ENCODE measurements at places on chromosomes 11 and 22.

DNA sequence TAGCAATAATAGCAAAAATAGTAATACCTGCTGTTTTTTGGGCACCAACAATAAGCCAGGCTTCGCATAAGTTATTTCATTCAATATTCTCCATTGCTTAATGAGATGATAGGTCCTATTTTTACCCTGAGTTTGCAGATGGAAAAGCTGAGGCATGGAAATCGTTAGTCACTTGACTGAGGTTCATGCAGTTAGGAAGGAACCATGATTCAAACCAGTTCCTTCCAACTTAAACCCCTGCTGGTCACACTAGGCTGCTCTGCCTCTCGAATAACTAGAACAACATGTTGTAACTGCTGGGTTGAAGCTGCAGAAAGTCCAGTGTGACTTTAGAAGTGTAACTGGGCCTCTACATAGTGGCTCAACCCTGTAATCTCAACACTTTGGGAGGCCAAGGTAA is 69.3 kb downstream of the SEZ6L start:
- DNase-seq, result no peak

GRCh38 chr11:94749369-94749768 is 18.8 kb upstream of the AMOTL1 start:
- no peak for DNase-seq

DNA sequence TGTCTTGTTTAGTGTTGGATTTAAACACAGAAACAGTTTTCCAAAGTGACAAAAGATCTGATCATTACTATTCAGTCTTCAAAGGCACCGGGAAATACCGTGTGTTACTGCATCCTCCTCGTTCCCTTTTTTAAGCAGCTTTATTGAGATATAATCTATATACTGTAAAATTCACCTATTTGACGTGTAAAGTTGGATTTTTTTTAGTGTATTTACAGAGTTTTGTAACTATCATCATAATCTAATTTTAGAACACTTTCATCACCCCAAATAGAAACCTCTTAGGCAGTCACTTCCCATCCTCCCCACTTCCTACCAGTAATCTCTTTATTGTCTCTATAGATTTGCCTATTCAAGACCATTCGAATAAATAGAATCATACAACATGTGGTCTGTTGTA is 1.4 kb downstream of the ANO5 start:
- no peak for DNase-seq

GRCh38 chr22:40449676-40450035 is 79.3 kb downstream of the SGSM3 start:
- no peak for DNase-seq

- no peak for DNase-seq
Measured at GRCh38 chr11:115193914-115194801, 310.1 kb downstream of the CADM1 start.

DNA sequence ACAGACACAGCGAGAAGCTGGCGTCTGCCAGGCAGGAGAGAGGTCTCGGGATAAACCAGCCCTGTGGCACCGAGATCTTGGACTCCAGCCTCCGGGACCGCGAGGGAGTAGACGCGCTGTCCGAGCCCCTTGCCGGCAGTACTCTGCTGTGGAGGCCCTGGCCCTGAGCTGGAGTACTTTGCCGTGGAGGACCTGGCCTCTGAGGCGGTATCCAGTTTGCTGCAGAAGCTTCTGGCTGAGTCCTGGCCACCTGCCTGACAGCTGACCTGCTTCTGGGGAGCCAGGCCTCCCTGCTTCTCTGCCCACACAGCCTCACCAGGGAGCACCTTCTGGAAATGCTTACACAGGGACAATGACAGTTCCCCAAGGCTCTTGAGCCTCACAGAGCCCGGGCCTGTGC is 31.6 kb upstream of the CARS1 start:
- DNase-seq, result no peak

GRCh38 chr11:70424765-70425344 is 26.5 kb downstream of the CTTN start:
- DNase-seq, result no peak

- no peak for DNase-seq
Measured at GRCh38 chr11:11620921-11621572, 758 bp downstream of the GALNT18 start.

DNA sequence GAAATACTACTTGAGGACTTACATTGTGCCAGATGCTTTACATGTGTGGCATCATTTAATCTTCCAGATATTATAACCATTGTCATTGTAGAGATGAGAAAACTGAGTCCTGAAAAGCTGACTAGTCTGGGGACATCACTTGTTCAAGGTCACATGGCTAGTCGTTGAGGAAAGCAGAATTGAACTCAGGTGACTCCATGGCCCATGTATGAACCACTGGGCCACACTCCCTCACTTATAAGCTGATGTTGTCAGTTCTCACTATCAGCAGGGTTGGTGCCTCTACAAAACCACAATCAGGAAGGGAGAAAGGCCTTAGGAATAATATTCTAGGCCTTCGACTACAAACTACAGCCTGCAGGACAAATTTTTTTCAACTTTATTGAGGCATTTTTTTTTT is 26.1 kb upstream of the ADA2 start:
- DNase-seq, result no peak

GRCh38 chr11:30683176-30683575 is 97.0 kb upstream of the MPPED2 start:
- DNase-seq, result no peak

GRCh38 chr11:38476808-38477575 is 1879.0 kb upstream of the RAG2 start:
- no peak for DNase-seq

DNA sequence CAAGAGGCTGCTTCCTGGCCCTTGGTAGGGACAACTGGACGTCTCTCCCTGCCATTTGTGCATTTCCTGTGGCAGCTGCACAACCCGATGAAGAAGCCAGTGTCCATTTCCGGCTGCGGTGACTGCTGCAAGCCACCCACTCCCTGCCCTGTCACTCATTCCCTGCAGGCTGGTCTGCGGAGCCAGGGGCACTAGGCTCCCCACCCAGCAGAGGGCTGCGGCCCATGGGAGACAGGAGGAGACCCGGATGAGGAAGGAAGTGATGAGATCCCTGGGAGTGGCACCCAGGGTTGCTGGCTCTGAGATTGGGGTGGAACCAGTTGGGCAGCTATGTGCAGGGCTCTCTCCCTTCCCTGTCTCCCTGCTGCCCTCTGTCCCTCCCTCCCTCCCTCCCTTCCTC is 10.0 kb upstream of the MYRF start:
- no peak for DNase-seq

DNA sequence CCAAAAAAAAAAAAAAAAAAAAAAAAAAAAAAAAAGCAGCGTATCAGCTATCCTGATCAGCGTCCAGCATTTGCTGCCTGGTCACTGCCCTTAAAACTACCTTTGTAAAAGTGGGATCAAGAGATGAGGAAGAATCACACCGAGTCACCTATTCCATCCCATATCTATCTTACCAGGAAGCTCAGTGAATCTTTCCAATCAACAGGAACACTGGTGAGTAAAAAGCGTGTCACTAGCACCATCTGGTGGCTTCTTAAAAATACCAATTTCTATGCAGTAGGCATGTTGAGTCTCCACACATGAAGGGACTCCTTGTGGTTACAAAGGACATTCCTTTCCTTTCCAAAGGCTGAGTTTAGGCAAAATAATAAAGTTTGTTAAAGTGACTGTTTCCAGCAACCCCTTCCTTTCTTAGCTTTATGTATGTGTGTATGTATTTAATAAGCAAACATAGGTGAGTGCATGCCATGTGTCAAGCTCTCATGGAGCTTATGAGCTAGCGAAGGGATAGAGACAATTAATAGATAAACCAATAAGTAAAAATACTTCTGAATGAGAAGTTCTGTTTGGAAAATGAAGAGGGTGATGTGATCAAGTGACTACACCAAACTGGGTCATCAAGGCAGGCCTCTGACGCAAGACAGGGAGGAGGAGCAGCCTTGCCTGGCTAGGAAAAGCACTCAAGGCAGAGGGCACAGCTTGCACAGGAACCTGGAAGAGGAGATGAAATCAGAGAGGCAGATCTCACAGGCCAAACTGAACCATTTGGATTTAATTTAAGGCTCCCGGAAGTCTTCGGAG is 13.9 kb upstream of the TP53AIP1 start:
- DNase-seq, result no peak

DNA sequence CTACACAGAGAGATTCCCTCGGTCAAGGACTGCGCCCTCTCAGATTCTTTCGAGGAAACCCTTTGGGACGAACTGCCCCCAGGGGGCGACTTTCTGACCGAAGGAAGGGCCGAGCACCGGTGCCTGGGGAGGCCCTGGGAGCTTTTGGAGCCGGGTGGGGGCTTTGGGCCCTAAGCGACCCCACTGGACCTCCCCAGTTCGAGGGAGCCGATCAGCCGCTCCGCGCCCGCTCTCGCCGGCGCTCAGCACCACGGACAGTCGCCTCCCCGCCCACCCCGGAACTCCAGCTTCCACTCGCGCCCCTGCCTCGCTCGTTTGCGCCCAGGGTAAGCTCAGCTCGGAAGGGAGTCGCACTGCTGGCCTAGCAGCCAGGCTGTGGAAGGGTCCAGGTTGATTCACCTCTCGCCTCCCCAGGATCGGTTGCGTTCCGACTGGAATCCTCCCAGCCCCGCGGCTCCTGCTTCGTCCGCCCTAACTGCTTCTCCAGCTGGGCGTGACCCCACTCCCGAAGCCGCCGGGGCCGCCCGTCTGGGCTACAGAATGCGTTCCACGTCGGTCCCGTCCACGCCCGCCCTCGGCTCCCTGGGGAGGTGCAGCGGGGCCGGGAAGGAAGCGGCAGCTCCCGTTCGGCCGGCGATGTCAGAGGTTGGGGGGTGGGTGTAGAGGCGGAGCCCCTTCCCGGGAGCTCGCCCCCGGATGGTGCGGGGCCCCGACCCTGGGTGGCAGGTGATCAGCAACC is 428 bp downstream of the SCN3B start:
- peak; percentile 8 for DNase-seq

GRCh38 chr11:132933703-132934102 is 598.6 kb downstream of the OPCML start:
- DNase-seq, result no peak

DNA sequence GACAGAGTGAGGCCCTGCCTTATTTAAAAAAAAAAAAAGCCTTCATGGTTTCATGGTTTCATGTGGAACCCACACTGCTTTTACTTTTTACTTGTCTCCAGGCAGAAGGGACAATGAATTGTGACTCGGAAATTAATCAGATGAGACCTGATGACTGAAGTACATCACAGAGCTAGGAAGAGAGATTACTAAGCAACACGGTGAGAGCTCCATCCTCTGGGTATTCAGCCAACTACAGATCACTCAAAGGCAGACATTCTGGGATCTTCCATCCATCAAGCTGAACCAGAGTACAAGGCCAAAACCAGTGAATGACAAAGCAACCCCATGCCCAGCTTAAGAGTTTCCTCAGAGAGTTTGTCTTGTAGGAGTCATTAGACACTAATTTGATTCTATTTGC is 433.2 kb downstream of the SOX6 start:
- no peak for DNase-seq

DNA sequence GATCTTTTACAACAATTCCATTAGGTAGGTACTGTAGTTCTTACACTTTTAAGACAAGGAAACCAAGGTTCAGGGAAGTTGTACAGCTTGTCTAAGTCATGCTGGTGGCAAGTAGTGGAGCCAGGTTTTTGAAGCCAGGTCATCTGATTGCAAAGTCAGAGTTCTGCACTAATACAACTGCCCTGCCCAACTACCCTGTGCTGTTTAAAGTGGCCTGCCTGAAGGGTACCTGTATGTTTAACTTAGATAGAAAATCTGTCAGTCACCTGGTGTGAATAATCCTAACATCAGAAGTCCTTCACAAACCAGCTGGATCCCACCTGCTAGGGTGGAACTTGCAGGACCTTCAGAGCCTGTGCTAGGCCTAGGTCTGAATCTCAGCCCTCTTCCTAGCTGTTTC is 44.2 kb downstream of the ARFGAP2 start:
- DNase-seq, result no peak

DNA sequence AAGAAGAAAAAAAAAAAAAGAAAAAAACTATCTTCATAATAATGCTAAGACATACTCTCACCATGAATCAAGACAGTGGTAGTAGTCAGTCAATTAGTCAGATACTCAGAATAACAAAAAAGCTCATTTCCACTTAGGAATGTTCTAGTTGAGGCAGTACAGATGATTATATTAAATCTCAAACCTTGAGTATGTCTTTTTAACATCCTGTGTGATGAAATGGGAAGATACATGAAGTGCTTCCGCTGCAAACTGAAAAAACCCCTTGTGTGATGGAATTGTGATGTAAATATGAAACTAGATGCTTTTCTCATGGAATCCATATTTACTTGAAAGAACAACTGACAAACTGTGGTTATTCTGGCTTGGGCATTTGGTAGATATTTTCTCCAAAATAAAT is 13.7 kb downstream of the AMOTL1 start:
- DNase-seq, result no peak

DNA sequence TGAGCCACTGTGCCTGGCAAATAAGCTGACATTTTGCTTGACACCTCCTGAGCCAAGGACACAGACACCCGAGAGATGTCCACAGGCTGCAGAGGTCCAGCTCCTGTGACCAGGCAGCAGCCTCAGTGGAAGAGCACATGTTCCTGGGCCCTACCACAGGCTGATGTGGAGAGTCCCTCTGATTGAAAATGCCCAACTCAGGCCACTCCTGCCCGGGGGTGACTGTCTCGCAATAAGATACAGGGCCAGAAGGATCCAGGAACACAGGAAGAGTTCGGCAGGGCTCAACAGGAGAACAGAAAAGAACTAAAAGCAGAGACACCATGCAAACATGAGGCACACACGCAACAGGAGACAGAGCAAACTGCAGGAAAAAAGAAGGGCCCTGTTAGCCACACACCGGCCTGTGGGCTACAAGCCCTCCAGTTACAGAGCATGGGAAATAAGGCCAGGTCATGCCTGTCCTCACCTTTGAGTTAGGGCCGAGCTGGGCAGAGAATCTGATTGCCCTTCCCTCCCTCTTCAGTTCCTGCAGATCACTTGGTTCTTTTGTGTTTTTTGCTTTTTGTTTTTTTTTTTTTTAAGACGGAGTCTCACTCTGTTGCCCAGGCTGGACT is 28.3 kb upstream of the MALAT1 start:
- DNase-seq, result no peak

DNA sequence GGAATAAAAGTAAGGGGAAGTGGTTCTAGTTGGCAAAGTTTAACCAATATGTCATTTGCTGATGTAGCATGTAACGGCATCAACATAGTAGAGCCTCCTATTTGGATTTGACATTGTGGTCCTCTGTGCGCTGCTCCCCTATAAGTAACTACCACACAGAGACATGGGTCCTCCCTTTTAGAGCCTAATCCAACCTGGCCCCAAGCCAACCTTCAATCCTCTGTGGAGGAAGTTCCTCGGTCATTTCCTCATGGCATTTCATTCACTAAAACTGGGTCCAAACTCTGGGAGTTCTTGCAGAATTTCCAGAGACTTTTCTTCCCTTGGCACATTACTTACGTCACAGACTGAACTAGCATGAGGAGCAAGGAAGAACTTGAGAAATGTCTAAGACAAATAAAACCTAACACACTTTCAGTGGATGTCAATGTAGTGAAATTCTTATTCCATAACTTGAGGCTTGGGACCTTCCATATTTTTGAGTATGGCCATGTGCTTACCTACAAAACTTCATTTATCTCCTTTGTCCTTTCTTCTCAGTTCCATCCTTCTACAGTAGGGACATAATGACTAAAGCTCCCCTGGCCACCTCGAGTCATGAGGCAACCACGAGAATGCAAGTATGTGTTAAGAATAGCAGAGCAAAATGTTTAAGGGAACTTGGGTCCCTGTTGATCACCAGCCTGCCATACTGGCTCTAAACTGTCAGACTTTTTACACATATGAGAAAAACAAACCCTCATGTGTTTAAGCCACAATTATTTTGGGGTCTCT is 34.7 kb downstream of the MMP20 start:
- DNase-seq, result no peak

- no peak for DNase-seq
Measured at GRCh38 chr11:43674560-43674959, 6.0 kb upstream of the HSD17B12 start.

Measured in activated T-helper 9 cell treated with anti-CD3 and anti-CD28 coated beads, Interleukin-2, amount 50 U/mL, for 16 hours (primary cell).